Activated CD4-positive, alpha-beta memory T cell treated with anti-CD3 and anti-CD28 coated beads for 36 hours (primary cell): ENCODE measurements at places on chromosomes 12 and 14. TPM values are rescaled to one million over a fixed set of nuclear protein-coding genes. Genes with fewer than 3 reads are reported as not detected.
A peak's percentile ranks its signal among the peaks of the same experiment; 100 is the strongest.

PNP gene
- total RNA-seq, result 179 TPM

TOMM20L gene
- not detected for total RNA-seq

DNA sequence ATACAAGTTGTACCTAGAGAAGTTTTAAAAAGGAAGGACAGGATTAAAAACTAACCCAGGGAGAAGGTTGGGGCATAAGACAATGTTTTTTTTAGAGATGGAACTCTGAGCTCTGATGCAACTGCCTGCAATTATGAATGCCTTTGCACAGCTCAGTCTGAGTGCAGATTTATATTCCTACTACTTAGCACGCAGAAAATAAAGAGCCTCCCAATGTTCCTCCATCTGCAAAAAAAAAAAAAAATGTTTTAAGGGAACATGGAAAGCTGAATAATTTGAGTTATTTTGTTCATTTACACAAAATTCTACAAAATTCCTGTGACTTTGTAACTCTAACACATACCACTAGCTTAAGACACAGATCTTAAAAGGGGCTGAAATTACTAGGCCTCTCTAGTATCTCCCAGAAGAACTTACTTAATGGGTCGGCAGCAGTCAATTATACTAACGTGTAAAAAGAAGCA, 15.7 kb downstream of the CLIP1 start:
- peaks cover 10% of the 10 kb centered on the region for H3K36me3 ChIP-seq
- peak overlapping the region; percentile 25 for H3K27ac ChIP-seq
- H3K4me1 ChIP-seq, result peaks cover 44% of the 10 kb centered on the region
- DNase-seq, result no peak
- H3K4me3 ChIP-seq, result no peak overlapping the region

DNA sequence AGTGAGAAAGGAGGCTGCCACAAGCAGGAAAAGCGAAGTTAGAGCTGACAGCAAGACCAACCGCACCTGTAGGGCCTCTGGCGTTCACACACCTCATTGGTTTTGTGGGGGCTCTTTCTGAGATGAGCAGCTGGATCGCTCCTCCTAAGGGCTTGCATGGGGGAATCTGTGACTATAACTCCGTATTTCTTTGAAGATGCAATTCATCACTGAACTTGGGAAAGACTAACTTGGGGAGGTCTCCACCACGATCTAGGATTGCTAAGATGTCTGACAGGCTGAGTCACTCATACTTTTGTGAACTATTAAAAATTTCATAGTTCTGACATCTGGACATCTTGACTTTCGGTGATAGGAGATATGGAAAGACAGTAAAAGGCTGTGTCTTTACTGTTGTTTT, 173.6 kb downstream of the ETV6 start:
- peak overlapping the region; percentile 25 for H3K4me3 ChIP-seq
- H3K27ac ChIP-seq, result peak overlapping the region; percentile 87
- H3K36me3 ChIP-seq, result peaks cover 28% of the 10 kb centered on the region
- no peaks in the 10 kb centered on the region for H3K27me3 ChIP-seq
- peaks cover 63% of the 10 kb centered on the region for H3K4me1 ChIP-seq

- peaks cover 12% of the 10 kb centered on the region for H3K36me3 ChIP-seq
- DNase-seq, result no peak
- no peak overlapping the region for H3K4me3 ChIP-seq
- H3K4me1 ChIP-seq, result peaks cover 58% of the 10 kb centered on the region
- no peaks in the 10 kb centered on the region for H3K27me3 ChIP-seq
These were observed 5.1 kb downstream of the KLC1 start for GRCh38 chr14:103634156-103634555.

DNA sequence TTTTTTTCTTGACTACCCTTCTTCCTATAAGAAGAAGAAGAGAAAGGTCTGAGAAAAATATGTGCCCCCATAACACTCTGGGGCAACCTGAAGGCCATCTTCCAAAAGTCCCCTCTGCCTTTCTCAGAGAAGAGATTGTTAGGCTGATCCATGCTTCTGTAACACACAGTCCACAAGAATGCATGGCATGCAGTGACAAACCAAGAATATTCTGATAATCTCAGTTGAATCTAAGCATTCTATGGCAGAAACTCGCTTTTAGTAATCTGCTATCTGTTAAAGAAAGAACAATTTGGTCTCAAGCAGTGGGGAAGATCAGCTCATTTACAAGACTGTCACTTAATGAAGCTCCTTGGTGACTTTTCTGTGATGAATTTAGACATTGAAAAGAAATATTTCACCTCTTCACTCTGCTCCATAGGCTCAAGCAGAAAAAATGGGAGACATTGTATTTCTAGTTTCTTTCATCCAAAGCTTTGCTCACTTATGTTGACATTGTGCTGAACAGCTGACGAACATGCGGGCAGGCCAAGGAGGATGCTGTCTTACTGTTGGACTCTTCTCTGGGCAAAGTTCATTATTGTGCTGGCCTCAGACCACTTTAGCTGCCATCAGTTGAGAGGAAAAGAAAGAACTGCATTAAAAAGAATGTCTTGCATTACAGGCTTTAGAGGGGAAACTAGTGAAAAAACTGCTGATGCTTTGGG, 957.1 kb downstream of the DIO2 start:
- no peaks in the 10 kb centered on the region for H3K36me3 ChIP-seq
- H3K4me1 ChIP-seq, result no peaks in the 10 kb centered on the region
- no peak overlapping the region for H3K27ac ChIP-seq
- no peak overlapping the region for H3K4me3 ChIP-seq
- H3K27me3 ChIP-seq, result no peaks in the 10 kb centered on the region
- no peak for DNase-seq

GDF3 gene
- not detected for total RNA-seq

- H3K27me3 ChIP-seq, result no peaks in the 10 kb centered on the region
- no peak overlapping the region for H3K4me3 ChIP-seq
- H3K4me1 ChIP-seq, result peaks cover 39% of the 10 kb centered on the region
- H3K27ac ChIP-seq, result no peak overlapping the region
- no peak for DNase-seq
These were observed 55.2 kb downstream of the PELI2 start for GRCh38 chr14:56173365-56173922.

PAPLN gene
- 0.65 TPM for total RNA-seq

CBLN3 gene
- total RNA-seq, result 8.6 TPM

MBD6 gene
- 43.5 TPM for total RNA-seq

GRCh38 chr12:113030875-113031525, 25.5 kb upstream of the DTX1 start:
- H3K27me3 ChIP-seq, result peaks cover 2% of the 10 kb centered on the region
- no peaks in the 10 kb centered on the region for H3K36me3 ChIP-seq
- DNase-seq, result no peak
- H3K4me3 ChIP-seq, result no peak overlapping the region

- no peaks in the 10 kb centered on the region for H3K27me3 ChIP-seq
- no peak overlapping the region for H3K27ac ChIP-seq
- DNase-seq, result no peak
These were observed 30.1 kb upstream of the PWP1 start for GRCh38 chr12:107655281-107656065.

CCDC177 gene
- not detected for total RNA-seq

DNA sequence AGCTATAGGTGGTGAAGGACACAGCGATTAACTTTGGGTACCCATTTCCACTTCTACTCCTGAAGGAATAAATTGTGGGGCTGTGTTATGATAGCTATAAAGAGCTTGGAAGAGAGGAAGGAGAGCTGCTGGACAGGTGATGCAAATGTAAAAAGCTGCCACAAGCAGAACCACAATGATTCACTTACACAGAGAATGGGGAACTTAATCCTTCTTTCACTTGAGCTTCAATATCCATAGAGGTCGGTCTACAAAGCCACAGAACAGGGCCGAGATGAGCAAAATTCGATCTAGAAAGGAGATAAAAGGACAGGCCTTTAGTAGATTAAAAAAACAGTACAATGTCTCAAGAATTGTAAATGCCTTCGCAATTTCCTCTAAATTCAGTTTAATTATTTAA, 831.1 kb downstream of the LRFN5 start:
- H3K27ac ChIP-seq, result no peak overlapping the region
- no peaks in the 10 kb centered on the region for H3K27me3 ChIP-seq
- H3K36me3 ChIP-seq, result no peaks in the 10 kb centered on the region
- no peak for DNase-seq
- H3K4me3 ChIP-seq, result no peak overlapping the region
